Pancreas (tissue), 10 donors: ENCODE measurements at places on chromosomes 3 and 15.

- no peak for DNase-seq
These were observed 19.3 kb upstream of the PRR23E start for GRCh38 chr3:127173516-127174166.

GRCh38 chr15:95192923-95193322 lies 961.6 kb downstream of the MCTP2 start:
- DNase-seq: no peak

DNA sequence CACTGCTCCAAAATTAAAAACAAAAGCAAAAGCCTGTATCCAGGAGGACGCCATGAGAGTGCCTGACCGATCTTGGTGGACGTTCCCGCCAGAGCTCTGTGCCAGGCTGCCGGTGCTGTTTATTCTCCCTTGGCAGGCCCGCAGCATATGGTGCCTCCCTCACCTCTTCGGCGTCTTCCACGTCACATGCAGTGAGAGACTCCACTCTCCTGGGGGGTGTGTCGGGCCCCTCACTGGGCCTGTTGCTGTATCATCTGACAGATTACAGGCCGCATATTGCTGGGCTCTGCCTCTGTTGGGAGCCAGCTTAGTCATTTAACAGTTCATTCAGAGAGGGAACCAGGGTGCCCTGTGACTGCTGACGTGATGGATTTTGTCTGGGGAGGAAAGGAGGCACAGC lies 86.4 kb upstream of the ARRDC4 start:
- no peak for DNase-seq

- DNase-seq: no peak
These were observed 37.0 kb upstream of the P2RY1 start for GRCh38 chr3:152797751-152798432.

- no peak for DNase-seq
These were observed 747 bp downstream of the UBA7 start for GRCh38 chr3:49812916-49813496.

GRCh38 chr3:47299381-47300318 lies 16.9 kb downstream of the KLHL18 start:
- DNase-seq: no peak

GRCh38 chr3:188284455-188285212 lies 130.7 kb downstream of the LPP start:
- no peak for DNase-seq

GRCh38 chr3:27914199-27914598 lies 192.1 kb upstream of the EOMES start:
- DNase-seq: no peak

GRCh38 chr3:172517859-172518466 lies 5.3 kb downstream of the TNFSF10 start:
- no peak for DNase-seq

DNA sequence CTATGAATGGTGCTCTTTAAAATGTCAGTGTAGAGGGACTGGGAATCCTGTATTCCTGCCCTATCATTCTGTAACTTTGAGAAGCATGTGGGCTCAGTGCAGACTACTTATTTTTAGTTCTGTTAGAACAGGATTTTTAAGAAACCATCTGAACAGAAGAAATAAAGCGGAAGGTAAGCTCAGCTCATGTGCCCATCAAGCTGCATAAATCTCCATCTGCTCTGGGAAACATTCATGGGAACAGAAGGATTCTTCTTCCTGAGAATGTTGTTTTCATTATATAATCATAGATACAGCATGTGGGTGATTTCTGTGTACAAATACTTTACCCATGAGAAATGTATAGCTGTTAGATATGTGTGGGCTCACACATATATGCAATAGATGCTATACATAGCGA lies 69.9 kb downstream of the SIDT1 start:
- no peak for DNase-seq

DNA sequence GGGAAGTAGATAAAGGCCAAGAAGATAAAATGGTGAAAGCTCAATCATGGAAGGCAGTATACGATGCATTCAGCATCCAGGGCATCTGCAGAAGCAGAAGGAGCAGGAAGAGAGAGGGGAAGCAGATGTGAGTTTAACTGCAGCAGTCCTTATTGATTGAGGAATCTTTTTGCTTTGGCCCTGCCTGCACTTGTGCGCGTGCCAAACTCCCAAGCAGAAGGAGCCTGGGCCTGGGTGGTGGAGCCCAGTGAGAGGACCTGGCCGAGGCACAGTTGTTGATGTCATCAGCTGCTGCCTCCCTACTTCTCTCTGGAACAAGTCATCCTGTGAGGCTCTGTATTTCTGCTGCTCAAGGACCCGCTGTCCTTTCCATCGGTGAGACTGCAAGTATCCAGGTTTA lies 65.5 kb upstream of the ROPN1 start:
- no peak for DNase-seq

GRCh38 chr3:110533089-110533488 lies 538.5 kb upstream of the NECTIN3 start:
- no peak for DNase-seq

DNA sequence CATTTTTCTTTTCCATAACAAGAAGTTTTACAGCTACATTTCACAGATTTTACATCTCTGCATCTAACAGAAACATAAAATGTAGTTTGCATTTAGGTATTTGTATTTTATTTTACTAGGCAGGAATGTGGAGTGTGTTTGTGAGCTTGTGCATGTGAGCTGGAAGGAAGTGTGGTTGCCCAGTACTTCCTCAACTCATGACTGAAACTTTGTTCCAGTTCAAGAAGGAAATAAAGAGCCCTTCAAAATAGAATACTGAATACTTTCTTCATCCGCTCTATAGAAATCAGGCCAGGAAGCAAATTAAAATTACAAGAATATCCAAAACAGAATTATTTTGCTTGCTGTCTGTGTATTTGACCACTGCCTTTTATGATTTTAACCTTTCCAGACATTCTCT lies 81.3 kb downstream of the CHL1 start:
- no peak for DNase-seq

- no peak for DNase-seq
These were observed 161.3 kb upstream of the SLC2A2 start for GRCh38 chr3:171187706-171188290.

DNA sequence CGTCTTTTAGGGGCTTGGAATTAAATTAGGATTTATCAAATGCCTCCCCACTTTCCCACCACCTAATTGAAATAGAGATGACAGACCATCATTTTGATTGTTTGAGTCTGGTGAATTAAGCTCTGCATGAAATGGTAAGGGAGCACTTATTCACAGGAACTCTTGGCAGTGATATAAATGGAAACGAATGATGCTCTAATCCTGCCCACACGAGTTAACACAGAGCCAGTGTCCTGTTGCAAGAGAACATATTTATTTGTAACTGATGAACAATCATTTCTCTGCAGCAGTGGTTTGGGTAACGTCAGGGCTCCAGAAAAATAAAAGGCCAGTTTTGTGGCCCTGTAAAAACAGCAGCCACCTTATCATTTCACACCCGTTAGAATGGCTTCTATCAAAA lies 163.3 kb downstream of the FEZF2 start:
- no peak for DNase-seq
